ENCODE measurements at places on chromosomes 3 and 15.

DNA sequence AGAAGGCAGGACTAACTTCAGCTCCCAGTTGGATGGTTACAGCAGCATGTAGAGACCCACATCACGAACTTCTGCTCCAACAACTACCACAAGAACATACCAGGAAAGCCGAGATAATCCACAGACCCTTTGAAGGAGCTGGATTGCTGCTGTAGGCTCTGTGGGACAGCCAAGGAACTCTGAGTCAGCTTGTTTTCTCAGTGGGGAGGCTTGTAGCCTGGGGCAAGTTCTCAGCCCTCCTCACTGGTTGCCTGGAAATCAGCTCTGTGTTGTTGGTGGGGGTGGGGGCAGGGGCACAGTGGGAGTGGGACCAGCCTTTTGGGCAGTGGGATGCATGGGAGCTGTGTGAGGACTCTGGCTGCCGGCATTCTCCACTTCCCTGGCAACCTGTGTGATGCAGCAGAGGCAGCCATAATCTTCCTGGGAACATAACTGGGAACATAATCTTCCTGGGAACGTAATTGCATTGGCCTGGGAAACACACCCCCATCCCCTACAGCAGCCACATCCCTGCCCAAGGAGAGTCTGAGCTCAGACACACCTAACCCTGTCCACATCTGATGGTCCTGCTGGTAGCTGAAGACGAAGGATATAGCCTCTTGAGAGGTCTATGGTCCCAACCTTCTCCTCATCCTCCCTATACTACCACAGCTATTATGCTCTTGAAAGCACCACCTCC is 153.1 kb downstream of the PEAK1 start:
- no peak for DNase-seq

DNA sequence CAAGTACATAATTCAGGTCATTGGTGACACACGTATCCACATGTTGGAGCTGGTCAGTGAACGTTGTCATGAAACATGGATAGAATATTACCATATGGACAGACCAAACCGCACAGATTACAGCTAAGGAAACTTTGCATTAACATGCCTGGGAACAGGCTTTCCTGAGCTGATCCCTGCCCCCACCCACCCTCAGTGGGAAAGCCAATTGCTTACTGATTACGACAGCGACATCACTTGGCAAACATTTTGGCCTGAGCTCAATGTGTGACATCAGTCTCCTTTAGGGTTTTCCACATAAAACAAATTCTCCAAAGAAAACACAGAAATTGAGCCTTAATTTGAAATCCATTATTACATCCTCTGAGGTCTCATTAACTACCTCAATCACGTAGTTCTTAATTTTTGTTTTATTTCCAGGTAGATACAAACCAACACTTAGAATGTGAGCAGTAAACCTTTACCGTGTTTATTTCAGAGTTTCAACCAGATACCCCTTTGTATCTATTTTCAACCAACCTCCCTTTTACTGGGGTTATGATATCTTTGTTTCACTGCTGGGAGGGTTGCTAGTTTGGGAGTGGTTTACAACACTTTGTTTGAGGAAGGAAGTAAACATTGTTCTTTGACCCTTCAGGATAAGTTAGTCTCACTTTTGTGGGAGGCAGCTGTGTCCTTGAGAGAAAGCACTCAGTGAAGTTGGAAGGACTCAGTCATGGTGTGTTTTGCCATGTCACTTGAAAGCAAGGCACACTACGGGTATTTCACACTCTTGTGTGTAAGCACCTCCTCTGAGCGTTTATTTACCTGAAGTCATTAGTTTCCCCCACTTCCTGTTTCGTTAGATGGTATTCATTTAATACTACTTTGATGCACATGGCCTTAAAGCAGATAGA is 103.1 kb downstream of the CMSS1 start:
- no peak for DNase-seq

GRCh38 chr3:50230104-50230793 is 5.8 kb upstream of the GNAI2 start:
- no peak for DNase-seq

- peak; percentile 43 for DNase-seq
Observed at GRCh38 chr15:41892621-41893421, 1.0 kb downstream of the SPTBN5 start.

DNA sequence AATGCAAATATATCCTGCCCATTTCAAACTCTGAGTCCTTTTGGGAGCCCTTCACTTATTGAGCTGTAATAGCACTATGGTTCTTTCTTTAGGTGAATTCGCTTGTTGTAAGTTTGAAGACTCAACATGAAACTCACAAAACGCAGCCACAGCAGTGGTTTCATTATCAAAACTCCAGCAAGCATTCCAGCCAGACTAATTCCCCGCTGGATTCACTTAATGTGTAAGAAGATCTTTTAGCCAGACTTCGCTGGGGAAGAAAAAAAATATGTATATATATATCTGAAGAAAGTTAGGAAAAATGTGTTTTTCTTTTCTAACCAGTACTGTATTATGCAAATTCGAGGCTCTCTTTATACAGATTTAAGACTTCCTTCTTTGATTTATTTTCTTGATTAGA is 241.1 kb downstream of the WNT5A start:
- DNase-seq: no peak

- peak; percentile 16 for DNase-seq
Observed at GRCh38 chr3:133821767-133822638, 16.4 kb downstream of the SRPRB start.

- no peak for DNase-seq
Observed at GRCh38 chr3:67876261-67876660, 221.8 kb upstream of the SUCLG2 start.

GRCh38 chr3:139654637-139655365 is 23.0 kb downstream of the NMNAT3 start:
- no peak for DNase-seq

DNA sequence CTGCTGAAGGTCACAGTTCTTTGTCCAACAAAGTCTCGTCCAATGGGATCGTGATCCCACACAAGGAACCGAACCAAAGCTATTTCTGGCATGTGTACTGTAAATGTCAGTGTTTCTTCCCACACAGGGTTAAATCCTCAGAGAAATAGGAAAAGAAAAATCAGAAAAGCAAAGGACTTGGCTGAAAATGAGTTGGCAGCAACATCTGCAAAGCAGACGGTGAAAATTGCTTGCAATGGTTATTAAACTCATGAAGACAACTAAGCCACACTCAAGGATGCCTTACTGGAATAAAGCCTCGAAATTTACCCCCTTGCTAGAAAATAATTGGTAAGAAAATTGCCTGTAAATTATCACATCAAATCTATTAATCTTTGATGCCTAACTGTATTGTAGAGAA is 195.2 kb upstream of the STRIT1 start:
- no peak for DNase-seq

DNA sequence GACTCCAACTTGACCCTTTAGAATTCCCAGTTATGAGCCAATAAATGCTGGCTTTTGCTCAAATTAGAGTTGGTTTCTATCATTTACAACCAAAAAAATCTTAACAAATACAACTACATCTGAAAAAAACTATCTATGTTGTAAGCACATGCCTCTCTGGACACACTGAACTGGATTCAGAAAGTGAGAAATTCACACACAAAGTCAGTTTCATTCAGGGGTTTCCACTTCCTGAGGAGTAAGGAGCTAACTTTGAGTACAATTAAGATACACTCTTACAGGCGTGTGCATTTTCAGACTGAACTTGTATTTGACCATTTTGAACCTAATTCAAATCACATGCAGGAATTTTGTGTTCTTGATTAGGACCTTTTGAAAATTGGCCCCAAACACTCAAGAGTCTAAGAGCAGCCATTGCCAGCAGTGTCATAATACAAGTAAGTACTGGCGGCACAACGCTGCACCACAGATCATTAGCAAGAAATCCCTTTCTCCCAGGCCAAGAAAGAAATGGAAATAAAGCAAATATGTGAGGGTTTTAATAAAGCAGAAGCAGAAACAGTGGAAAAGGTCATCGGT is 31.2 kb downstream of the LINS1 start:
- DNase-seq: no peak

DNA sequence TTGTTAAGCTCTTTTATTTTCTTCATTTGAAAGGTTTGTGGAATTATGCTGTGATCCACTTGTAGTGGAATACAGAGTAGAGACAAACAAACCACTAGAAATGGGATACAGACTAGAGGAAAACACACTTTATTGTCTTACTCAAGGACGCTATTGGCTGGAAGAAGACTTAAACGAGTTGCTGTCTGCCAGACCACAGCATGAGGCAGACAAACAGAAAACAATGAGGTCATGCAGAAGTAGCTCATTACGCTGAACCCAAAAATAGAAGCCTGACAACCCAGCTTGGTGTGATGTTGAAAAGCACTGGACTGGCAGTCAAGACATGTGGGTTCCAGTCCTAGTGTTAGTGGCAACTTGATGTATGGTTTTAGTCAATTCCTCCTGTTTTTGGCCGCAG is 62.4 kb upstream of the P3H2 start:
- no peak for DNase-seq

DNA sequence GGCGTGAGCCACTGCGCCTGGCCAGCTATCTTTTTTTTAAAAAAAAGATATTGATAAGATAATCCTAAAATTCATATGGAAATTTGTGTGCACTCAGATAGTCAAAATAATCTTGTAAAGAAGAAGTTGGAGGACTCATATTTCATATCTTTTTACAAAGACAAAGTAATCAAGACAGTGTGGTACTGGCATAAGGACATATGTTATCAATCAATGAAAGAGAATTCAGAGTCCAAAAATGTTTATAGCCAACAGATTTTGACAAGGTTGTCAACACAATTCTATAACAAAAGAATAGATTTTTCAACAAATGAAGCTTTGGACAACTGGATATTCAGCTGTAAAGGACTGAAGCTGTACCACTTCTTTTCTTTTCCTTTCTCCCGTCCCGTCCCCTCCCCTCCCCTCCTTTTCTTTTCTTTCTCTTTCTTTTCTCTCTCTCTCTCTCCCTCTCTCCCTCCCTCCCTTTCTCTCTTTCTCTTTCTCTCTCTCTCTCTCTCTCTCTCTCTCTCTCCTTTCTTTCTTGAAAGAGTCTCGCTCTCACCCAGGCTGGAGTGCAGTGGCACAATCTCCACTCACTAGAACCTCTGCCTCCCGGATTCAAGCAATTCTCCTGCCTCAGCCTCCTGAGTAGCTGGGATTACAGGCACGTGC is 126.8 kb downstream of the GSK3B start:
- DNase-seq: no peak

DNA sequence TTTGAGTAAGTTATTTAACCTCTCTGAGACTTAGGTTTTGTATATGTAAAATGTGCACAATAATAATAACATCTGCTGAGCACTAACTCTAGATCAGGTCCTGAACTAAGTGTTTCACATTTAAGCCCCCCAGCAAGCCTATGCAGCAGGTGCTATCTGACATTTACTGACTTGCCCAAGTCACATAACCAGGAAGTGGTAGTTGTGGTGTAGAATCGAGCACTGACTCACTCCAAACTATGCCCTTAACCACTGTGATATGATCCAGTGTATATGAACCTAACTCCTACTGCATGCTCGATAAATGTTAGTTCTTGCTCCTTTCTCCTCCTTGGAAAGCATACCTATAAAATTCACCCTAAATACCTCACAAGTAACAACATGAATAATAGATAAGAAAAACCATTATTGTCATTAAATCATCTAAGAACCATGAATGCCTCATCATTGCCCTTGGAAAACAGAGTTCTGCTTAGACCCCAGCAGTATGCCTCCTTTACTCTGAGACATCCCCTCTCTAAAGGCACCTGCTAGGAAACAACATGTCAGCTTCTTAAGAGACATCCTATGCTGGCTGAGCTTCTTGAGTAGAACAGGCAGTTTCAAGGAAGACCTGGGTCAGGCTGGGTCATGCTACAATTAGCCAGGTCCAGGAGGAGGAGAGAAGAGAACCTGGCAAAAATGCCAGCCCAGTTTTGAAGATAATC is 3.0 kb upstream of the SHC4 start:
- DNase-seq: no peak

DNA sequence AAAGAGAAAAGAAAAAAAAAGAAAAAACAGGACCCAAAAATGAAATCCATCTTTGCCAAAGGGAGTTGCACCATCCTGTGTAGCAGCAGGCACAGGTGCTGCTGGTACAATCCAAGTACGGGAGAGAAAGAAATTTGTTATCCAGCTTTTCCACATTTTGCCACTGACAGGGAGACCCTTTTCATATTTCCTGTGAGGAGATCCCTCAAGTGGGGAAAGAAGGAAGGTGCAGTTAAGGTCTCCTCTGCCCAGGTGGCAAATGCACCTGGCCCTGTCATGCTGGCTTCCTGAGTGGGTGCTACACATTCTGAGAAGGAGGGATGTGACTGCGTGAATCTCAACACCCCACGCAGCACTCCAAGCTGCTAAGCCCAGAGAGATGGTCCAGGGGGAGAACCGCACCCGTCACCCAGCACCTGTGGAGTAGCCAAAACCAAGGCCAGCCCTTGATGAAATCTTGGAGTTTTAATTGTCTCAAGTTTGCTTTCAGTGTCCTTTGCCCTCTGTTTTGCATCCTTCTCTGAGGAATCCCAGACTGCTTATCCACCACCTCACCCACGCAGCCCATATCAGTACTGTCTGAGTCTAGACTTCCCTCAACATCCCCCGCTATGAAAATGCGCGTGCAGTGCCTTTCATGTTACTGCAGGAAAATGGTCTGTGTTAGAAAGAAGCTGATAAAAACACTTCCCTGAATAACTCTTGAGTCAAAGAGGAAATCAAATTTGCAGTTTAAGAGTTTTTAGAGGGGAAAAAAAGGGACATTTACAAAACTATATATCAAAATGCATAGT is 141.9 kb upstream of the THBS1 start:
- no peak for DNase-seq

DNA sequence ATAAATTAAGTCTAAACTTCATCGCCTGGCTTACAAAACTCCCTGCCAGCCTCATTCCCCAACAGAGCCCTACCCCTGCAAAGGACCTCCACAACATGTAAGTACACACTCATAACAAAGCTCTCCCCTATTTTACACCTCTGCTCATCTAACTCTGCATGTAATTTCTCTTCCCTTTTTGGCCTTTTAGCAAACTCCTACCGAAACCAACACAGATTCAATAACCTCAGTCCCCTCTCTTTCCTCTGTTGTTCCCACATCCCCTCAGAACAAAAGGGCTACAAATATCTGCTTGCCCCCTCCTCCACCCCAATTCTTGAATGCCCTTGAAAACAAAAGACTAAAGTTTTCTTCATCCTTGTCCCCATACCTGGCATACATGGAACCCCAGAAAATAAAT is 662 bp downstream of the UBL7 start:
- no peak for DNase-seq

GRCh38 chr3:99549957-99550603 is 88.3 kb upstream of the COL8A1 start:
- no peak for DNase-seq

GRCh38 chr15:44591326-44591725 is 54.4 kb downstream of the EIF3J start:
- no peak for DNase-seq

- no peak for DNase-seq
Observed at GRCh38 chr3:55634345-55634744, 147.2 kb upstream of the WNT5A start.

DNA sequence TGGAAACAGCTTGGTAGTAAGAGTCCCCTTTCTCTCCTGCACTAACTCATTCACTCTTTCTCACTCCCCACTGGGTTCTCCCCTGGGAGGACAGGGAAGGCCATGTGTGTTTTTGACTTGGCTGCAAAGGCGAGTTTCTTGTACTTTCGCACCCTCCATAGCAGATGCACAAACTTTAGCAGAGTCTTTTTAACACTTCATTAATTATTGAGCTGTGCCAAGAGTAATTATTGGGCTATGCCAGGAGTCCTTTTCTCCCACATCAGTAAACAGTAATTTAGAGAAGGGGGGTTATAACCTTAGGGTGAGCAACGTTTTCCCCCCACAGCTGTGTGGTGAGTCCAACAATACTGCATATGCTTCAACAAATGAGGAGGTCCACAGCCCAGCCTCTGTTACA is 224.4 kb upstream of the ATP11B start:
- no peak for DNase-seq

Measured in SK-N-DZ (cell line).